Right forelimb (tissue), 1 donor: ENCODE measurements at places on chromosomes 12 and 14.
A peak's percentile ranks its signal among the peaks of the same experiment; 100 is the strongest.

- DNase-seq = no peak
Measured at GRCh38 chr12:15541996-15542631, 219.8 kb downstream of the PTPRO start.

DNA sequence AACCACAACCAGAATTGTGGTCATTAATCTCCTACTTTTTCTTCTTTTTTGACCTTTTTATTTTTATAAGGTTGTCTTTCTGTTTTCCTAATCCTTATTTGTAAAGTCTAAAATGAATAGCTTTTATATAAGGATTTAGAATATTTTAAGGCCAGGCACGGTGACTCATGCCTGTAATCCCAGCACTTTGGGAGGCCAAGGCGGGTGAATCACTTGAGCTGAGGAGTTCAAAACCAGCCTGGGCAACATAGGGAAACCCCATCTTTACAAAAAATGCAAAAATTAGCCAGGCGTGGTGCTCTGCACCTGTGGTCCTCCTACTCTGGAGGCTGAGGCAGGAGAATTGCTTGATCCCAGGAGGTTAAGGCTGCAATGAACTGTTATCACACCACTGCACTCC is 55.1 kb downstream of the IFT81 start:
- DNase-seq = no peak

DNA sequence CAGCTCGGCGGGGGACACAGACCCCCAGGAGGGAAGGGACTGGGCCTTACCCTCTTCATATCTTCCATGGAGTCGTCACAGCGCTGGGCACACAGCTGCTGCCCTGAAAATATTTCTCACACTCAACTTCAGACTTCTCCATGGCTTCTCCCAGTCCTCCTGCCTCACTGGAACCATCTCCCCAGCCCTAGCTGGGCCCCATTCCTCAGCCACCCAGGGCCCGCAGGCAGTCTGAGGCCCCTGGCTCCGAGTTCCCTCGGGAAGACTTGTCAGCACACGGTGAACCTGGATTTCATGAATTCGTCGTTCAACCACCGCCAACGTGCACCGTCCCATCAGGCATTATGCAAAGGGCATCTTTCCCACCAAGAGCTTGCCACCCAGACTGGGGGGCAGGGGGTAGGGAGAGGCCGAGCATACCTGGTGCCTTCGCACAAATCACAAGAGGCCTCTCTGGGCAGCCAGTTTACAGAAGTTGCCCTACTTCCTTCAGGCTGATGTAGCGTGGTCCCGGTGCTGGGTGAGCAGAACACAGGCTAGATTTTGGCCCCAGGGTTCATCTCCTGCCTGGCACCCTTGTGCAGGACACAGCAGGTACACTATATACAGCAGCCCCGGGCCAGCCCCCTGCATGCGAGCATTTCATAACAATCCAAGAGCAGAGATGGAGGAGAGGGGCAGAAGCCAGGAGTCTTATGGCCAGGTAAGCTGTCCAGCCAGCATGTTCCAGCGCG is 44.2 kb downstream of the LTBP2 start:
- DNase-seq = no peak

DNA sequence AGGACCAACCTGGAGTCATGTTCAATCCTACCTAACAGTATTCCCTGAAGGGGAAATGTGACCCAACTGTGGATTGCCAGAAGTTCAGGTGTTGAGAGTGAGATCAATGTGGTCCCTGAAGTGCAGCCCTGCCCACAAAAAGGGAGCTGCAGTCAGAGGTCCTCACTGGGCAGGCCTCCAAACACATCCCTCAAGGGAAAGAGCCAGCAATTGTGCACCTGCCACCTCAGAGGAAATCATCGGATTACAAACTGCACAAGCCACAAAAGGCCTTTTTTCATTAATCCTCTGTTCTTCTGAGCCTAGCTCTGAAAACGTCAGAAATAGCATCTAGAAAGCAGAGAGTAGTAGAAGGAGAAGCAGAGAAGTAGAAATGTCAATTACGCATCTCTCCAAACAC is 10.8 kb upstream of the MDM1 start:
- no peak for DNase-seq

DNA sequence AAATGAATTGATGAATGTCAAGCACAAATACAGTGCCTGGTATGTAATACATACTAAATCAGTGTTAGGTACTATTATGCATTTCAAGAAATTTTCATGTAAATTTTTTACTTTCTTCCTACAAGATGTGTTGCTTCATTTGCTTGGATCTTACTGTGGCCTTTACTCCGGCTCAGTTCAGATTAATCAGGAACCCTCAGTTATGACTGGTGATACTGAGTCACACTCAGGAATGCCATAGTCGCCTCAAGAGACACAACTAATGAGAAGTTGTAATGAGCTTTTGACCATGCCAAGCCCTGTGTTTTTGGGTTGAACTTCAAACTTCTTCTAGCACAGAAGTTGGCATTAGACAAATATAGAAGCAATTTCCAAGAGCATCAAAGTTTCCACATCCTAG is 96.0 kb downstream of the TGFB3 start:
- no peak for DNase-seq

DNA sequence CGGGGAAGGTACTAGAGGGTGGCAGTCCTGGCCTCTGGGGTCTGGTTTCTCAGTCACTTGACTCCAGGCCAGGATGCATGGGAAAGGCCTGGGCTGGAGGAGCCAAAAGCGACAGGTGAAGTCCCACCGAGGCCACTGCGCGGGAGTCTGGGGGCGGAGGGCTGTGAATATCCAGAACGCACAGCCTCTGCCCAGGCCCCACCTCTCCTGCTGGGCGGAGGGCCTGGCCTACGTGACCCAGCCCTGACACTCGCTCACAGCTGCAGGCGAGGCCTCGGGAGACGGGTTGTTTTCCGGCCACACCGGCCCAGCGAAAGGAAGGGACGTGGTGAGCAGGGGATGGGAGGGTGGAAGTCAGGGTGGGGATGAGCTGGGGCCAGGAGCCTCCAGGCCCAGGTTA is 91.2 kb downstream of the RFLNA start:
- DNase-seq = no peak

DNA sequence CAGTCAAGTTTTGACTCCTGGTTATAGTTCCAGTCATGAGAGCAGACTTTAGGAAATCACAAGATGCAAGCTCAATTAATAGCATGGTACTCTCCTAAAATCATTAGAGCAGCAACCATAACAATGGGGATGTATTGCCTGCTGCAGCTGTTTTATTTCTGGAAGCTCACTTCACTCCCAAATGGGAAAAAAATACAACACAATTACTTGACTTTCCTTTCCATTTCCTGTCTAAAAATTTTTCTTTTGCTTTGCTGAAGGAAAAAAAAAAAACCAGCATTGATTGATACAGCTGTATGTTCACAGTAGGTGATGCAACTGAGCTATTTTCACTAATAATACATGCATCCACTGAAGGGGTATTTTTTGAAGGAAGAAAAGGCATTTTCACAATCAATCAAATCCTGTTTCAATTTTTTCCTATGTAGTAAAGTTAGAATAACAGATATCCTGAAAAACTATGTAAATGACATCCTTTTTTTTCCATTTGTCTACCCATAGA is 143.9 kb upstream of the NOVA1 start:
- no peak for DNase-seq

GRCh38 chr12:87923361-87923760 is 105.8 kb downstream of the C12orf50 start:
- no peak for DNase-seq

- DNase-seq = no peak
Measured at GRCh38 chr12:92408072-92408900, 262.6 kb upstream of the BTG1 start.

DNA sequence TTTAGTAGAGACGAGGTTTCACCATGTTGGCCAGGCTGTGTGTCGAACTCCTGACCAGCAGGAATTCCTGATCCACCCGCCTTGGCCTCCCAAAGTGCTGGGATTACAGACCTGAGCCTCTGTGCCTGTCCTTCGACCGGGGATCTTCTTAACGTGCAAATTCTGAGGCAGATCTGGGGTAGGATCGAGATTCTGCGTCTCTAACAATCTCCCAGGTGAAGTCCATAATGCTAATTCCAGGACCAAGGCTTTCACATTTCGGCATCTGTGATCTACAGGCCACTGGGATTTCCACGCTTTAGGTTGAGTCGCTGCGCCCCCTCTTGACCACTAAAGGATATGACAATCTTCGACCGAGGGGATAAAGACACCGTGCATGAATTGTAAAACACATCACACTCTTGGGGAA is 24.8 kb downstream of the FOS start:
- peak; percentile 75 for DNase-seq

DNA sequence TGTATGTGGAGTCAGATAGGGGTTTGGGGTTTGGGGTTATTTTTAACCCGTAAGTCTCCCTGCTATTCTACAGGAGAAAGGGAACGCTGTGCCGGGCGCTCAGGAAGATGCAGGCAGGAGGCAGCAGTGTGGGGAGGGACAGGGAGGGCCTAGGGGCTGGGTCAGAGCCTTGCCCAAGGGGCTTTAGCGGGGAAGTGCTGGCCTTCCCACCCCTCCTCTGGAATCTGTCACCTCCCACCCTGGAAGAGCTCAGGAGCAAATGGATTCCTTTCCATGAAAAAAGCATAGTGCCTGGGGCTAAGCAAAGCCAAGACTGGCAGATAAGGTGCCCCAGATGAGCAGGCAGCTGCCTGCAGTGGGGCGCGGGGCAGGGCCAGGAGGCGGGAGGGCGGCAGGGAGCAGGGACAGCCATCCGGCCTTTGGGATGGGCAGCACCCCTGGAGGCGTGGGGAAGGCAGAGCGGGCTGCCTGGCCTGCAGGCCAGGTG is 7.3 kb upstream of the INF2 start:
- DNase-seq = no peak

- no peak for DNase-seq
Measured at GRCh38 chr14:104925855-104926609, 1.4 kb downstream of the PLD4 start.

DNA sequence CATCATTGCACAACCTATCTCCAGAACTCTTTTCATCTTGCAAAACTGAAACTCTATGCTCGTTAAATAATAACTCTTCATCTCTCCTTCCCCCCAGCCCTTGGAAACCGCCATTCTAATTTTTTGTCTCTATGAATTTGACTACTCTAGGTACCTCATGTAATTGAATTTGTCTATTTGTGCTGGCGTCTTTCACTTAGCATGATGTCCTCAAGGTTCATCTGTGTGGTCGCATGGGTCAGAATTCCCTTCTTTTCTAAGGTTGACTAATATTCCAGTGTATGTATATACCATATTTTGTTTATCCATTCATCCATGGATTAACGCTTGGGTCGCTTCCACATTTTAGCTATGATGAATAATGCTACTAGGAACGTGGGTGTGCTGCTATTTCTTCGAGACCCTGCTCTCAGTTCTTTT is 80.1 kb downstream of the PLXNC1 start:
- DNase-seq = no peak

- DNase-seq = no peak
Measured at GRCh38 chr14:32606301-32606700, 277.2 kb downstream of the AKAP6 start.

DNA sequence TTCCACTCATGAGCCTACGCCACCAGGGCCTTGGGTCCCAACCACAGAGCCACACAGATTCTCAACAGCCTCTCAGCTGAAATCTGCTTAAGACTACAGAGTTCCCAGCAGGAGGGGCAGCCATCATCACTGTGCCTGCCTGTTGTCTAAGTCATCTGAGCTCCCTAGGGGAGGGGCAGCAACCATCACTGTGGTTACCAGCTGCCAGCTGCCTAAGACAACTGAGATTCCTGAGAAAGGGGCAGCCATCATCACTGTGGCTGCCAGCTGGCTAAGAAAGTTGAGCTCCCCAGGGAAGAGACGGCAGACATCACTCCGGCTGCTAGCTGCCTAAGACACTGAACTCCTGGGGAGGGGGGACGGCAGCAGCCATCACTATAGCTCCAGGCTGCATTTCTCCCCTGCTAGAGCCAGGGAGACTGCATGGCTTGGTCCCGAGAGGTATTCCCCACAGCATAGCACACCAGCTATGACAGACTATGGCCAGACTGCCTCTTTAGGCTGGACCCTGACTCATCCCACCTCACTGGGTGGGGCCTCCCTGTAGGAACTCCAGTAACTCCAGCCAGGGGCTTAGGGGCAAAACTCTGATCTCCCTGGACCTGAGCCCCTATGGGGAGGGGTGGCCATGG is 37.2 kb upstream of the C14orf132 start:
- DNase-seq = peak; percentile 57

DNA sequence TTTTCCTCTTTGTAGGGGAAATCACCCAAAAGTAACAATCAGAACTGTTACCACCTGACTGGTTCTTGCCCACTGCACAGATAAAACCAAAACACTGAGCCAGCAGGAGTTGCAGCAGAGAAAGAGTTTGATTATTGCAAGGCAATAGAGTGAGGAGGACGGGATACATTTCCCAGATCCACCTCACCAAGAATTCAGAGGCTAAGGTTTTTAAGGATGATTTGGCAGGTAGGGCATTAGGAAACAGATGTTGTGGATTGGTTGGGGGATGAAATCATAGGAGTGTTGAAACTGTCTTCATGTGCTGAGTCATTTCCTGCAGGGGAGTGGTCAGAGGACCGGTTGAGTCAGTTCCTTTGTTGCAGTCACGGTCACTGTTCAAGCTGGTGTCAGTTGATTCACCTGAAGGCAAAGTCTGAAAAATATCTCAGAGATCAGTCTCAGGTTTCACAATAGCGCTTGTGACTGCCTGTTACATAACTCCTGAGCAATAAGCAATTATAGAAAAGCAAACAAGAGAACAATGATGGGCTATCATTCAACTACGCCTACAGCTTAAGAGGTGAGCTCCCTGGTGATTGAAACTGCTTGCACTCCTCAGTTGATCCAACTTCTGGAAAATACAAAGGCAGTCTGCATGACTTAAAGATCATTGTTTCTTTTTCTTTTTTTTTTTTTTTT is 20.3 kb upstream of the AMN1 start:
- no peak for DNase-seq

DNA sequence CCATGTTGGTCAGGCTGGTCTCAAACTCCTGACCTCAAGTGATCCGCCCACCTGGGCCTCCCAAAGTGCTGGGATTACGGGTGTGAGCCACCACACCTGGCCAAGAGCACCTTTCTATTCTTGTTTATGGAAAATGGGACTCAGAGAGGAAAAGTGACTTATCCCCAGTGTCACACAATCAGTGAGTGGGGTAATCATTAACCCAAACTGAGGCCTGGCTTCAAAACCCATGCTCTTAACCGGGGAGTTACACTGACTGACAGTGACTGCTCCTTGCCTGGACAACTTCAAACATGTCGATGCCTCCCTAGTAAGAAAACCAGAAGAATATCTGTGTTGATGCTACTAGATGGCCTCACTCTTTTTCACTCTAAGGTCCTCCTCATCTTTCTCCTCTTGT is 7.3 kb downstream of the CLEC7A start:
- DNase-seq = no peak

- no peak for DNase-seq
Measured at GRCh38 chr14:99996951-99997571, 68.2 kb upstream of the EVL start.

GRCh38 chr12:95972832-95973456 is 23.2 kb downstream of the HAL start:
- no peak for DNase-seq

DNA sequence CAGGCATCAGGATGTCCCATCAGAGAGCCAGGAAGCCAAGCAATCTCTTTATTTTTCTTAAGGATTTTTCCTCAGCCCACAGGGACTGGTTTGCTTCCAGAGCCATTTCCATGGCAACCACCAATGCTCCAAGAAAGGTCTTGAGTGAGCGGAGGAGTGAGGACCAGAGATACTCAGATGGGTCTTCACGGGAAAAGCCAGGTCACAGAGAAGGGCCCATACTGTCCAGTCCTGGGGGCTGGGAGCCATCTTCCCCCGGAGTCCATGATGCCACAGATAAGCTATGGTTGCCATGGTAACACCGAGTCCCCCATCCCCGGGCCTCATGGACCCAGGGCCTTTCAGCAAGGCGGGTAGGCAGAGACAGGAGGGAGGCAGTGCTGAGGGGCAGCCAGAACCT is 28.6 kb downstream of the CMKLR1 start:
- peak; percentile 61 for DNase-seq
